Activated CD4-positive, alpha-beta T cell treated with anti-CD3 and anti-CD28 coated beads for 1 hour (primary cell): ENCODE measurements at places on chromosomes 1 and 21.

- no peak for DNase-seq
Measured at GRCh38 chr1:42264511-42265190, 70.4 kb downstream of the FOXJ3 start.

GRCh38 chr1:228770779-228771223 lies 35.5 kb downstream of the RHOU start:
- no peak for DNase-seq

GRCh38 chr1:58515794-58516401 lies 30.6 kb downstream of the OMA1 start:
- no peak for DNase-seq

- no peak for DNase-seq
Measured at GRCh38 chr1:7013833-7014639, 228.8 kb downstream of the CAMTA1 start.
